LHCN-M2 (cell line): ENCODE measurements at places on chromosomes 2 and 18.

GRCh38 chr18:61549889-61550288 is 216.7 kb downstream of the CDH20 start:
- no peak for DNase-seq

GRCh38 chr2:215949991-215950404 is 63.4 kb downstream of the MREG start:
- peak; percentile 55 for DNase-seq

- no peak for DNase-seq
Observed at GRCh38 chr2:6934345-6934744, 17.1 kb downstream of the RNF144A start.

DNA sequence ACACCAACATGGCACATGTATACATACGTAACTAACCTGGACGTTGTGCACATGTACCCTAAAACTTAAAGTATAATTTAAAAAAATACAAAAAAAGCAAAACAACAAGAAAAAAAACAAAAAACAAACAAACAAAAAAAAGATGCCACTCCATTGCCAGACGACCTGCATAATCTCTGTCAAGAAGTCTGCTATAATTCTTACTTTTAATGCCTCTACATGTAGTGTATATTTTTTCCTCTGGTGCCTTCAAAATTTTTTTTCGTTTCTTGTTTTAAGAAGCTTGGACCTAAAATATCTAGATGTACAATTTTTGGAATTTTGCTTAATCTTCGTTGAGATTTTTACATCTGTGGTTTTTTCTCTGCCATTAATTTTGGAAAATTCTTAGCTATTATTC is 235.6 kb upstream of the ZNF521 start:
- DNase-seq, result no peak

DNA sequence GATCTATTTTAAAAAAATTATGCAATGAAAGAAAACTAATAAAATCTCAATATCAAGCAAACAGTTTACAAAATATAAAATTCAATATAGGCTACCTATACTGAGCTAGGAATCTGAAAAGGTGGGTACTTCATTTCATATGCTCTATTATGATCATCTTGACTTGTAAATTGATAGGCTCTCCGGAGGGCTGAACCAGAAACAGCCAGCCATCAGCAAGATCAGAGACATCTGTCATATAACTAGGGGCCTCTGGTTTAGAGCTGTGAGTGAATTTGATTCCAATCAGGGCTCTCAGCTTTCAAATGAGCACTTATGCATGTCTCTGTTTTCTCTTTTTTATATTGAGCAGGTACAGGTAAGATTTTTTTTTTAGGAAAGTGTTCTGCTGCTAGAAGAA is 114.2 kb downstream of the SPHKAP start:
- no peak for DNase-seq

DNA sequence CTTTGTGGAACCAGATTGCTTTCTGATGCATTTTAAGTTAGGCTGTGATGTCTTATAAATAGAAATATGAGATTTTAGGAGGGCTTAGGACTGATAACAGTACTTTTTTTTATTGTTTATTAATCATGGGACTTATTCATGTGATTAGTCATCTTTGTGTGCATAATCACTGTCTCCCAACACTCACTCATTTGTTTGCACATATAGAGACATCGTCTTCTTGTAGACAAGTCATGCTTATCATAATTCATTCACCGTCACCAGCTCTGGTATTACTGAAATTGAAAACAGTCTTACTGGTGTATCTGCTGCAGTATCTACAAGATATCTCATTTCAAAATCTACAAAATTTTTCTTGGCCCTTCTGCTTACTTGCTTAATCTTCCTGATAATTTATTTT is 45.8 kb downstream of the WDR7 start:
- no peak for DNase-seq

DNA sequence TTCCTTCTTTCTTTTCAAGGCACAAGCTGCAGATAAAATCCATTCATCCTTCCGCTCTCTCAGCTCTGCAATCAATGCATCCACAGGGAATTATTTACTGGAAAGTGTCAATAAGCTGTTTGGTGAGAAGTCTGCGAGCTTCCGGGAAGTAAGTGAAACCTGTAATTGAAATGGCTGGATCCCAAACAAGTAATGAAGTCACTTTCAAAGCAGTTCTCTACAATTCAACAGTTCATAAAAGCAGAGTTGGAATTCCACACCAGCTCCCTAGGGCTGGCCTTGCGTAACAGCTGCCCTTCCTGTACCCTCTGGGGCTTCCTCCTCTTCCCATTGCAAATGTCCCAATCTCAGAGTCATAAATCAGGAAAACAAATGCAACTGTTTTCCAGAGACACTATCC is 9.6 kb downstream of the SERPINB2 start:
- DNase-seq, result peak; percentile 43

GRCh38 chr2:65264821-65265670 is 37.4 kb downstream of the ACTR2 start:
- peak; percentile 76 for DNase-seq

DNA sequence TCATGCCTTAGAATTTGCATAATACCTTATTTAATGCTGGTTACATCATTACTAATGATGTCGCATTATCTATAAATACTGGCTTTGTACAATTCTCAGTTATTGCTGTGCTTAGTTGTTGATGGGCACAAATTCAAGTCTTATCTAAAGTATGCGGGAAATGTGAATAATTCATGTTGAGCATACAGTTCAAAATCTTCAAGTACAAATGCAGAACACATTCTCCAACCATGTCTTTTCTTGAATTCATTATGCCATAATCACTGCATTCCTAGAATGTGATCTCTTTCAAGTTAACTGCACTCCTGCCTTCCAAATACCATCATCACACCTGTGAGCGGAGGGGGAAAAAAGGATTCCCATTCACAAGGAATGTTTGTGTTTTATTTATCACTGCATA is 337.0 kb downstream of the MBD2 start:
- DNase-seq, result no peak

DNA sequence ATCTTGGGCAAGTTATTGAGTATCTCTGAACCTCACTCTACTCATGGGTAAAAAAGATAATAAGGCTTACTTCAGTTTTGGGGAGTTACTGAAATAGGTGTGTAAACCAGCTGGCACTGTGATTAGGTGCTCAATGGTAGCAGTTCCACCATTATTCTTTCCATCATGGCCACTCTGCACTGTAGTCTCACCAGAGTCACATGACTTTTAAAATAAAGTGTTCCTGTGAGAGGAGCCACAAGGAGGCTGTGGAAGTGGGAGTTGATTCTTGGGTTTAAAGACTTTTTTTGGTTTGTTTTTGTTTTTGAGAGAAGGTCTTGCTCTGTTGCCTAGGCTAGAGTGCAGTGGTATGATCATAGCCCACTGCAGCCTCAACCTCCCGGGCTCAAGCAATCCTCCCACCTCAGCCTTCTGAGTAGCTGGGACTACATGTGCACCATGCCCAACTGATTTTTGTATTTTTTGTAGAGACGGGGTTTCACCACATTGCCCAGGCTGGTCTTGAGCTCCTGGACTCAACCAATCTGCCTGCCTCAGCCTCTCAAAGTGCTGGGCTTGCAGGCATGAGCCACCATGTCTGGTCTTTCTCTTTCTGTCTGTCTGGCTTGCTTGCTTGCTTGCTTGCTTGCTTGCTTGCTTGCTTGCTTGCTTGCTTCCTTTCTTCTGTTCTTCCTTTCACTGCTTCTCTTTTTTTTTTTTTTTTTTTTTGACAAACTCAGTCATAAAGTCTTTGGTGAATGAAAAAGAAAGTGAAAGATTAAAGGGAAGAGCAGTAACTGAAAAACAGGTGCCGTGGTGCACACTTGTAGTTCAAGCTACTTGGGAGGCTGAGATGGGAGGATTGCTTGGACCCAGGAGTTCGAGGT is 21.2 kb upstream of the ACVR1 start:
- DNase-seq, result no peak

- DNase-seq, result no peak
Observed at GRCh38 chr18:23460285-23461273, 7.5 kb downstream of the RIOK3 start.

GRCh38 chr2:227642656-227643055 is 23.9 kb upstream of the SCYGR5 start:
- DNase-seq, result no peak

- DNase-seq, result no peak
Observed at GRCh38 chr18:1412655-1413322, 508.1 kb downstream of the ADCYAP1 start.

DNA sequence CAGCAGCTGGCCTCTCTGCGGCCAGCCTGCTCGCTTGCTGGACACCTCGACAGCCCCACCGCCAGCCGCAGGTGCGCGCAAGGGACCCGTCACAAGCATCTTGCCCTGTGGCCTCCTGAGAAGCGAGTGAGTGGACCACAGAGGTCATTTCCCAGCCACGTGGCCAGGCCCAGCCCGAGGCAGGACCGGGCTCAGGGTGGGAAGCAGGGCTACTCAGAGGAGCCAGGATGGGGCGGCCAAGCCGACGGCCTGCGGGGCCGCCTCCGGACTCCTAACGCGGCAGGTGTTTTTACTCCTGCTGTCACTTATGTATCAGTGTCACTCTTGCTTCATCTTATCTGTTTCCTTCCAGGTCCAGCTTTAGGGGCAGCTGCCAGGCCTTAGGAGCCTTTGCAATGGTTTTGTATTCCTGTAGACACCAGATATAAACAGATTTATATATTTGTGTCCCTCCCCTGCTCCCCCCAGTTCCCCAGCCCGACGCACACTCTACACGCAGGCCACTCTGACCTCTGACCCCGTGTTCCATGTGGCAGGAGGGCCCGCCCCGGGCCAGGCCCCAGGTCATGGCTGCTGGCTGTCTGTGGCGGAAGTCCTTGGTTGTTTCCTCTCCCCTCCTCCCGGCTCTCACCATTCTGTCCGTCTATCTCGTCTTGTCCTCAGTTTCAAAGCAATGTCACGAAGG is 236.4 kb downstream of the ATAD2B start:
- DNase-seq, result no peak

- no peak for DNase-seq
Observed at GRCh38 chr18:72232644-72233043, 311.5 kb downstream of the CBLN2 start.

GRCh38 chr2:238856713-238857567 is 9.1 kb downstream of the TWIST2 start:
- DNase-seq, result no peak

DNA sequence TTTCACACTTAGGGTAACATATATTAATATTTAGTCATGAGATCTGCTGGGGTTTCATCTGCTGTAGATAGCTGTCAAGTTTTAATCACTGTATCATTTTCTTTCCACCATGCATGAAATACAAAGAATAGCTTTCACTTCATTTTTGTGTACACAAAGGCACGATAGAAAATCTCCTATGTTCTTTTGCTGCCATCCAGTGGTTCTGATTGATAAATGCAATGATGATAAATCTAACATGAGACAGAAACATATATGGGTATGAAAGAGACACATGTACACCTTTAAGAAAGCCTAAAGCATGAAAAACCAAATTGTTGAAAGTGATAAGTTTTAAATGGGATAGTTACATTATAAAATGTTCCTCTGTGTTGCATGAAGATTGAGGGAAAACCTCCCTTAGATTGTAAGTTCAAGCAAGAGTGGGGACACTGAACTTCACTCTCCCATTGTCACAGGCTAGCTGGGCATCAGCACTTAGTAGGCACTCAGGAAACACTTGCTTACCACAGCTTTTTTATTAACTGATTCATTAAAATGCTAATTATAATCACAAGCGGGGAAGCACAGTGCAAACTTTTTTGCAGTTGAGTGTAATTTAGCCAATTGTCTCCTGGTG is 31.2 kb downstream of the C1D start:
- peak; percentile 66 for DNase-seq

DNA sequence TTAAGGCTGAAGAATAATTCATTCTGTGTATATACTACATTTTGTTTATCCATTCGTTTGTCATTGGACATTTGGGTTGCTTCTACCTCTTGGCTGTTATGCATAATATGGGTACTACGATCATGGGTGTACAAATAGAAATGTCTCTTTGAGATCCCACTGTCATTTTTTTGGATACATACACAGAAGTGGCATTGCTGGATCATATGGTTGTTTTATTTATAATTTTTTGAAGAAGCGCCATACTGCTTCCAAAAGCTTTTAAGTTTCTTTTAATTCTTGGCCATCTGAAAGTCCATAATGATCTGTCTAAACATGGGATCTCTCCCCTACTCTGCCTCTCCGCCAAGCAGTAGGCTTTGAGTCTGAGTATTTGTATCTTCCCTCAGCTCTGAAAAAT is 18.6 kb downstream of the PPM1B start:
- DNase-seq, result no peak

- peak; percentile 55 for DNase-seq
Observed at GRCh38 chr2:160737247-160737646, 243.6 kb upstream of the RBMS1 start.

GRCh38 chr2:26401739-26402541 is at the start of gene DRC1:
Gene DRC1 (plus strand): TSS chr2:26401920. CDS start chr2:26401990, 70 bp downstream.
- DNase-seq, result peak; percentile 42

GRCh38 chr2:231803501-231804138 is 17.4 kb downstream of the COPS7B start:
- no peak for DNase-seq

DNA sequence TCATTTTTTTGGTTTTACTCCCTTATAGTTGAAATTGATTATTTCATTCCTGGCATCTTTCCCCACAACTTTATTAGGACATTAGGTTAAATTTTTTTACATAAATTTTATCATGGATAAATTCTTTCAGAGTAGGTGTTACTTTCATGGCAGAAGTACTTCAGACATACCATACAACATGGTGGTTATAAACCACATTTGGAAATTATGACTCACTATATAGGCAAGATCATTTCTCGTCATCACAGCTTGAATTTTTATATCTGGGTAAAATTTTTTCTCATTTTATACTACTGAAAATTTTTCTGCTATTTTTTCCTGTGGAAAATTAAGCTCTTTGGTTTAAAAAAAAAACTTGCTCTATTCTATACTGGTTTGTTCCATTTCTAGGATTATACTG is 111.9 kb upstream of the COL5A2 start:
- DNase-seq, result no peak

- no peak for DNase-seq
Observed at GRCh38 chr2:201974171-201975100, 59.2 kb upstream of the FZD7 start.

- DNase-seq, result peak; percentile 82
Observed at GRCh38 chr18:34947711-34948125, 93.5 kb upstream of the MAPRE2 start.

GRCh38 chr18:75083761-75084160 is 125.2 kb downstream of the PTGR3 start:
- no peak for DNase-seq

DNA sequence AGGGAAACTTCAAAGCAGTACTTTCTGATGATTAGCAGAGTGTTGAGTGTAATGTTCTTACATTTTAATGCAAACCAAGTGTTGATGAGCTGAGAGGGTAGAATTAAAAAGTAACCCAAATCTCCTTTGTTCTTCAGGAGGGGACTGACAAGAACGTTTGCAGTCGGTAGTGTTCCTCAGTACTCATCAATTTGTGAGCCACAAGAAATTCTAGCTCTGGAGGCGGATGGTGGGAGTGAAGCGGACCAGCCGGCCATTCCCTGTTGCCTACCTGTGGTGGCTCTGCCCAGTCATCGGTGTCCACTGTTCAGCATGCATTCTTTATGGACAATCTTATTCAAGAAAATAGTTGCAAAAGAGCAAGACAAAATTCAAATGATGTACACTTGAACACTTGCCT is 438.6 kb upstream of the POU3F3 start:
- no peak for DNase-seq

GRCh38 chr18:35572644-35573043 is 8.9 kb upstream of the GALNT1 start:
- DNase-seq, result peak; percentile 39

- no peak for DNase-seq
Observed at GRCh38 chr2:176514276-176514675, 245.0 kb downstream of the MTX2 start.

GRCh38 chr2:216195565-216196029 is 86.4 kb downstream of the XRCC5 start:
- peak; percentile 88 for DNase-seq
